ENCODE measurements at places on chromosomes 3 and 15.

- DNase-seq: no peak
These were observed 647.2 kb upstream of the UBE2E2 start for GRCh38 chr3:22555753-22556435.

DNA sequence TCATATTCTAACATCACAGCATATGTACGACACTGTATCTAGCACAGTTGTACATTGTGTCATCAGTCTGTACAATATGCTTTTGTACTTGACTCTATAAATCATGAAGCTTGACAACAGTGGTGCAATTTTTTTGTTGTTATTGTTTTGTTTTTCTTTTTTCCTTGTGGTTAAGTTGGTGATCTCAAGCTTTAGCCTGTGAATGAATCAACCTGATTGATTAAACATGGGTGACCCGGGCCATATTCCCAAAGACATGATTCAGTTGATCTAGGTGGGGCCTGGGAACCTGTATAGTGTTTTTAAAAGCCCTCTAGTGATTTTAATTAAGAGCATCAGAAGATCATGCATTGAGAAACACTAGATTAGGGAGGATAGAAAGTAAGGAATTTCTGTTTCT is 101.8 kb upstream of the AADACL2 start:
- DNase-seq: no peak

DNA sequence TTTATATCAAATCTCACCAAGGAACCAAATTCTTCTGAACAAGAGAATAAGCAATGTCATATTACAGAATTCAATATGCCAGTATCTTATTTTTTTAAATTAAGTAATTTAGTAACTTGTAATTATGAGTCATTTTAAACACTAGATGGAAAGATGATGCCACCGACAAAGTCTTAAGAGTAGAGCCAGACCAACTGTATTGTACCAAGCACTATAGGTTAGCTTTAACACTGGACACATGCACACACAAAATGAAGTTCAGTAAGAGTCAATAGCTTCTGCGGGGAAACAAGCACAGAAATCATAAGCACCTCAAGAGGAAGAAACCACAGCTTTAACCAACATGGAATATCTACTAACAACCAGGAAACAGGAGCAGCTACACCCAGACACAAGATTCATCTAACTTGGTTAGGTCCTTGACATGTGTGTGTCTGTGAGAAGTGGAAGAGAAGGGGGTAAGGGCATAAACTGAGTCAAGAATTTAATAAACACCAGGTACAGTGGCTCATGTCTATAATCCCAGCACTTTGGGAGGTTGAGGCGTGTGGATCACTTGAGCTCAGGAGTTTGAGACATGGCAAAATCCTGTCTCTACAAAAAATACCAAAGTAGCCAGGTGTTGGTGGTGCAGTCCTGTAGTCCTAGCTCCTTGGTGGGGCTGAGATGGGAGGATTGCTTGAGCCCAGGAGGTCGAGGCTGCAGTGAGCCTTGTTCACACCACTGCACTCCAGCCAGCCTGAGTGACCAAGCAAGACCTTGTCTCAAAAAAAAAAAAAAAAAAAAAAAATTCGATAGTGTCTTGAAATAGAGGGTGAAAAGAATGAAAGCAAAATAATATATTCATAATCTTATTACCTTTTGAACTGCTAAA is 28.9 kb downstream of the DENND4A start:
- no peak for DNase-seq

GRCh38 chr3:170056710-170057454 is 19.1 kb downstream of the GPR160 start:
- no peak for DNase-seq

GRCh38 chr3:194137506-194138474 is 1.8 kb downstream of the HES1 start:
- no peak for DNase-seq

- peak; percentile 87 for DNase-seq
These were observed at the start of gene NDN for GRCh38 chr15:23687143-23687470. Gene NDN, minus strand, starts transcription at chr15:23687305. Its CDS starts 88 bp downstream, at chr15:23687217.

DNA sequence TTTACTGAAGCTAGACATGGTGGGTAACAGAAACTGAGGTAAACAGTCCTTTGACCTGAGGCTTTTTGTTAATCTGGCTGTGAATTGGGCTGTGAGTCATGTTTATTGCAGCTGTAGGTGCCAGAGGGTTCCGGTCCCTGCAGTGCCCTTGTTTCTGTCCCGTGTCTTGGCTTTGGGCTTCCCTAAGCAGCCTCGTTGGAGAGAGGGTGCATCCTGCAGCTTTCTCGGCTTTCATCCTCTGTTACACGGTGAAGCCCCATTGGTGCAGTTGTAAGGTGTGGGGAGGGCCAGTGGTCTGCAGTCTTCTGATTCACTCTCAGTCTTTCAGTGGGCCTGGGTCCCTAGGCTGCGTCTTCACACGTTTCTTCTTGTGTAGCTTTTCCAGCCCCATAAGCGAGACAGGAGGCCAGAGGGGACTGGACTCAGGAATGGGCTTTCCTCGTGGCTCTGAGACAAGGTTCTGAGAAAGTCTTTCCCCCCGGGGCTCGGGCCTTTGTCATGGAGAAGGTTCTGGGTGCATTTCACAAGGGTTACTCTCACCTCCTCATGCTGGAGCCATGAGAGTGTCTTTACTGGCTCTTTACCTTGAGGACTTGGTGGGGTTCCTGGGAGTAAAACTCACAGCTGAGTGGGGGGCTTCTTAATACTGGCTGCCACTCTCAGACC is 33.1 kb downstream of the ASB7 start:
- DNase-seq: peak; percentile 53

DNA sequence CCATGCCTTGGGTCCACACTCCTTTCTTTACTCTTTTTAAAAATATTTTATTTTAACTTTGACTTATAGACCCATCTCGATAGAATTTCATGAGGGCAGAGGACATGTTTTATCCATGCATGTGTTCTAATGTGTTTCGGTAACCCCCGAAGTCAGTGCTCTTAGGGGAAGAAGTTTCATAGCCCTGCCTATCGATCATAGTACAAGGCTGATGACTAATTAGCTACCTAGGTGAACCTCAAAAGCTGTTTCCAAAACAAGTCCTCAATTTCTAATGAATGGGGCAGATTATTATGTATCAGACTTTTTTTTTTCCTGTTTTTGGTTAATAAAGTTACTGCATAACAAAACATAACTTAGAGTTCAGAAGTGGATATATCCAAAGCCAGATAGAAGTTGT is 82.0 kb downstream of the MBNL1 start:
- no peak for DNase-seq

DNA sequence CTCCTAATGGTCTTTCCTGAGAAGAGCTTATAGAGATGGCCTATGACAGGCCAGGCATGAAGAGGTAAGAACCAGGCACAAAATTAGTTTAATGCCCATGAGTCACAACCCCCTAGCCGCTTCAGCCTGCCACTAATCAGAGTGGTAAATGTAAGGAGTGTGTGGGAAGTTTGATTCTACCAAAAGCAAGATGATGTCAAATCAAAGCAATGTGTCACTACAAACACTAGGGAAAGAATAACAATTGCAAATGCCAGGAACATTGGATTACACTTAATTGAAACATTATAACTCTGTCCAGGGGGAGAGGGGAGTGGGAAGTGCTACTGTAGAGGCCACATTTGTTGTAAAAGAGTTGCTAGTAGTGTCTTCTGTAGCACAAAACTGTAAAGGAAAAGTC is 596.6 kb upstream of the AGTR1 start:
- DNase-seq: no peak

DNA sequence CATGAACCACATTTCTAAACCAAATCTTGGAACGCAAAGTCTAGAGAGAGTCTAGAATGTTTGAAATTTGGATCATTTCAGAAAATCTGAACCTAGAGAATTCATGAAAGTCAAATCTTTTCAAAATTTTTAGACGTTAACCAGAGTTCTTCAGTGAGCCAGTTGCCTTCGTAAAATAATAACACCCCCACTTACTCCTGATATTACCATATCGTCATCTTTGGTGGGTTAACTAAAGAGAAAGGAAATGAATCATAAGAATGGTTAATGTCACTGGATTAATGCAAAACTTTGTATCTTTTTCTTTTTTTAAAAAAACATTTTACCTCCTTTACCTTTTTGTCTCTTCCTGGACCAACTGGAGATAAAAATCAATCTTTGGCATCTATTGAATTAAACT is 1.2 kb upstream of the ZBED2 start:
- DNase-seq: no peak

DNA sequence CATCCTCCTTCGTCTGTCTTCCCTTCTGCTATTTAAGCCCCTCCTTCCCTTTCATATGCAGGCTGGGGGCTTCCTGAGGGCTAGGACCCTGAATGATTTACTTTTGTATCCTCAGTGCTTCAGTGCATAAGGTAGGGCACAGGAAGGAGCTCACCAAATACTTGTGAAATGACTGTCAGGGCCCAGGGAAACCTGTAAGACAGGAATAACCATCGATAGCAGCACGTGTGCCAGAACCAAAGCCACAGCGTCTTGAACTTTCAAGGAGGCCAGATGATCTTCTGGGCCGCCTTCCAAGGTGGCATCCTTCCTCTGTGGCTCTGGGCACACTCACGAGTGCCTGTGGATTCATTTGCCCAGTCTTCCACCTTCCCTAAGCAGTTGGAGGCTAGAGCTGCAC is 3.9 kb downstream of the TMED3 start:
- DNase-seq: no peak

GRCh38 chr3:16329036-16329825 is 64.2 kb downstream of the OXNAD1 start:
- DNase-seq: no peak

GRCh38 chr15:81225161-81225671 is 28.5 kb downstream of the IL16 start:
- no peak for DNase-seq

DNA sequence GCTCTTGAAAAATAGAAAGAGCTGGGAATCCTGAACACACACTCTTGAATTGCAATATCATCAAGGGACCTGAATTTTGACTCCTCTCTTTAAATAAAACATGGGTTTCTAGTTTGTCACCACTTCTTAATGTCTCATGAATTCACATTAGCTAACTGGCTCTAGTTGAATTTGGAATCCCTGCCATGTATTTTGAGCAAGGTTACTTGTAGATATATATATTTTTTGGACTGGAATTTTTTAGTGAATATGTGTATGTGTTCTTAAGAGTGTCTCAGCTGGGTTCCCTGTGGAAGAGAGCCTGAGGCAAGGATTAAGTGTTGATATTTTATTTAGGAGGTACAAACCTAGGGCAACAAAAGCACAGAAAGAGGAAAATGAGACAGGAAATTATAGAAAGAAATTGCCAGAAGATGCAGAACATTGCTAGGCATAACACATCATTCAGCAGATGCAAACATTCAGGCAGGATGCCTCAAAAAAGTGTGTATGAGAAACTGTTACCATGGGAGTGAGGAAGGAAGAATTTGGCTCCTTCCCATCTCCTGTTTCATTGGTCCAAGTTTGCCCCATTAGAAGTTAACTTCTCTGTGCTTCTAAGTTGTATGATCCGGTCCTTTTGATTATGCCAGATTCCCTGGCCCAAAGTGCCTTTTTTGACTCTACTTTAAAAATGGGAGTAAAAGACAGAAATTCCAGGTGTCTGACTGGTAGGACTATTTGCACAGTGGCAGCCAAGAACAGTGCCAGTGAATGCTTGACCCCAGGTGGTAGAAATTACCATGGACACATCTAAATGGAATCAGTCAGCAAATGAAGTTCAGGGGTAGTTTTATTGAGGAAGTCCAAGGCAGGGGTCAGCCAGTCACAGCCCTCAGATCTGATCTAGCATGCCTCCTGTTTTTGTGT is 253.7 kb upstream of the TGFBR2 start:
- DNase-seq: no peak

DNA sequence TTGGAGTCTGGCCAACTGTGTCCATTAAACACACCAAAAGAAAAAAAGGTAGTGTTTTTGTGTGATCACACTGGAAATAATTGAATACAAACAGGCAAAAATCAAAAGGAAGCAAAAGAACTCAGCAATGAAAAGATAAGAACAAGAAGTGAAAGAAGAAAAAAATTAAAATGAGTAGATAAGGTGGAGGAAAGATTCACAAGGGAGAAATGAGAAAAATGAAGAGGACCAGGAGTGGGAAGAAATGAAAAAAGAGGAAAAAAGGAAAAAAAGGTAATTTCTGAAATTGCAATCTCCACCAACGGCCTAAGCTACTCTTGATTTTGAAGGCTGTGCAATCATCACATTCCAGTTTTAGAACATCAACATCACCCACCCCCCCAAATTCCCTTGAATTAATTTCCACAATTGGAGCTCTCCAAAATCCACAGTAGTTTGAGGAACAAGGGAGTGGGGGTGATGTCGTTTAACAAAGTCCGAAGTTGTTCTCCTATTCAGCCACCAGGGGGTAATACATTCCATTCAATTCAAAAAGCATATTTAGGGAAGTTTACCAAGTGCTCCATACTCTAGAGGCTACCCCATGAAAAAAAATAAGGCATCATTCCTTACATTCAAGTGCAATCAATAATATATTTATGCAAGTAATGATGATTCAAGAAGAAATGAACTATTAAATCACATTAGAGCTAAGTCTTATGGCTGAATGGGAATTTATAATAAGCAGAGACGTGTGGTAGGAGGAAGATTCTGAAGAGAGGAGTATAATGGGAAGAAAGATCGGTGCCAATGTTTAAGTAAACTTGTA is 37.4 kb downstream of the ZNF860 start:
- DNase-seq: peak; percentile 70

DNA sequence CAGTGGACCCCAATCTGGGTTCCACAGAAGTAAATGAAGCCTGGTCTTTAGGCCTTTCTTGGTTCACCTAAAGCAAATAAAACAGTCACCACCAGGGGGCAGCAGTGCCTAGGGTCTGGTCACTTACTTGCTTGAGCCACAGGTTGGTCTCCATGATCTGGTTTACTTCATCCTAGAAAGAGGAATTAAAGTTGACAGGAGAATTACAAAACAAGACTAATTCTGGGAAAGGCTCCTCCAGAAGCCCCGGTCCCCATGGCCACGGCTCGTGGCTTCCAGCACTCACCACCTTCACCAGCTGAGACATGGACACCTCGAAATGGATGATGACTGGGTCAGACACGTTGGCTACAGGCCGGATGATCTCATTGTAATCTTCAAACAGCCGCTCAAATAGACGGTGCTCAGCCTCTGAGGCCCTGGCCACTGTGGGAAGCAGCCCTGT is 2.3 kb downstream of the CHRNA3 start:
- peak; percentile 91 for DNase-seq

- DNase-seq: no peak
These were observed 319.8 kb upstream of the TLE3 start for GRCh38 chr15:70417535-70417934.

- DNase-seq: no peak
These were observed 163.6 kb upstream of the TBC1D5 start for GRCh38 chr3:17905996-17906395.

GRCh38 chr15:95845862-95846515 is 484.5 kb upstream of the NR2F2 start:
- DNase-seq: no peak

DNA sequence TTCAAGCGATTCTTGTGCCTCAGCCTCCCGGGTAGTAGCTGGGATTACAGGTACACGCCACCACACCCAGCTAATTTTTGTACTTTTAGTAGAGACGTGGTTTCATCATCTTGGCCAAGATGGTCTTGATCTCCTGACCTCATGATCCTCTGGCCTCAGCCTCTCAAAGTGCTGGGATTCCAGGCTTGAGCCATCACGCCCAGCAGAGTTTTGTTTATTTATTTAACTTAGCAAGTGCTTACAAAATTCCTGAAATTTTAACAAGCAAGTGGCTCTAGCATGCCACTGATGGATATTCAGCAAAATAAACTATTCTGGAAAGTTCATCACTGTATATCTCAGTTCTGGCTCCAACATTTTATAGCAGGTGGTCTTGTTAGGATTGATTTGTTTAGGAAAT is 585.9 kb downstream of the OTOL1 start:
- DNase-seq: no peak
